ENCODE measurements at places on chromosomes 6 and 20.

- DNase-seq = no peak
Measured at GRCh38 chr6:65402564-65402963, 304.5 kb downstream of the EYS start.

GRCh38 chr6:166045860-166046200 is 121.8 kb downstream of the TBXT start:
- DNase-seq = no peak

GRCh38 chr6:146999766-147000165 is 204.5 kb upstream of the STXBP5 start:
- DNase-seq = no peak

DNA sequence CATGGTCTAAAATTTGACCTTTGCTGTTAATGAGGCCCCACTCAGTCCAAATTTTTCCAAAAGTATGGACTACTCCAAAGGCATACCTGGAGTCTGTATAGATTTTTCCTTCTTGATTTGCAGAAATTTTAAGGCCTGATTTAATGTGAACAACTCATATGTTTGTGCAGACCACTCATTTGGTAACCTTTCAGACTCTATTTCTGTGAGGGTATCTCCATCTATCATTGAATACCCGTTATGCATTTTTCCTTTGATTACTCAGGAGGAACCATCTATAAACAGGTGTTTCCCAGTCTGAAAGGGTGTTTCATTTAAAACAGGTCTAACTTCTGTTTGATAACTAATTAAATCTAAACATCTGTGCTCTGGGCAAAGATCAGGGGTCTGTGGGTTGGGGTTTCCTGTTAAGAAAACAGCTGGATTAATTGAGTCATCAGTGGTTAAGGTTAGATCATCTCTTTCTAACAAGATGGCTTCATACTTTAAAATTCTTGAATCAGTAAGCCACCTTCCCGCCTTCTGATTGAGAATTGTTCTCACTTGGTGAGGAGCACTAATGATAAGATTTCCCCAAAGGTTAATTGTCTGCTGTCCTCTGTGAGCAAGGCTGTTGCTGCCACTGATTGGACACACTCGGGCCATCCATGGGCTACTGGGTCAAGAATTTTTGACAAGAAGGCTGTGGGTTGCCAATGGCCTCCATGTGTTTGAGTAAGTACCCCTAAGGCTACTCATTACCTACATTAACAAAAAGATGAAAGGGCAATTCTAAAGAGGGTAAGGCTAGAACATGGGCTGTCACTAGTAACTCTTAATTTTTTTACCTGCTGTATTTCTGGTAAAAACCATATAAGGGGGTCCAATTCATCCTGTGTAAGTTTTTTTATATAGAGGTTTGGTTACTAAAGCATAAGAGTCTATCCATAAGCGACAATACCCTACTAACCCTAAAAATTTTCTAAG is 24.1 kb downstream of the HLA-B start:
- no peak for DNase-seq

GRCh38 chr6:151535476-151536187 is 41.8 kb downstream of the CCDC170 start:
- no peak for DNase-seq

GRCh38 chr6:24631671-24632070 is 14.3 kb downstream of the KIAA0319 start:
- no peak for DNase-seq

- no peak for DNase-seq
Measured at GRCh38 chr20:41587523-41587922, 30.7 kb downstream of the CHD6 start.

DNA sequence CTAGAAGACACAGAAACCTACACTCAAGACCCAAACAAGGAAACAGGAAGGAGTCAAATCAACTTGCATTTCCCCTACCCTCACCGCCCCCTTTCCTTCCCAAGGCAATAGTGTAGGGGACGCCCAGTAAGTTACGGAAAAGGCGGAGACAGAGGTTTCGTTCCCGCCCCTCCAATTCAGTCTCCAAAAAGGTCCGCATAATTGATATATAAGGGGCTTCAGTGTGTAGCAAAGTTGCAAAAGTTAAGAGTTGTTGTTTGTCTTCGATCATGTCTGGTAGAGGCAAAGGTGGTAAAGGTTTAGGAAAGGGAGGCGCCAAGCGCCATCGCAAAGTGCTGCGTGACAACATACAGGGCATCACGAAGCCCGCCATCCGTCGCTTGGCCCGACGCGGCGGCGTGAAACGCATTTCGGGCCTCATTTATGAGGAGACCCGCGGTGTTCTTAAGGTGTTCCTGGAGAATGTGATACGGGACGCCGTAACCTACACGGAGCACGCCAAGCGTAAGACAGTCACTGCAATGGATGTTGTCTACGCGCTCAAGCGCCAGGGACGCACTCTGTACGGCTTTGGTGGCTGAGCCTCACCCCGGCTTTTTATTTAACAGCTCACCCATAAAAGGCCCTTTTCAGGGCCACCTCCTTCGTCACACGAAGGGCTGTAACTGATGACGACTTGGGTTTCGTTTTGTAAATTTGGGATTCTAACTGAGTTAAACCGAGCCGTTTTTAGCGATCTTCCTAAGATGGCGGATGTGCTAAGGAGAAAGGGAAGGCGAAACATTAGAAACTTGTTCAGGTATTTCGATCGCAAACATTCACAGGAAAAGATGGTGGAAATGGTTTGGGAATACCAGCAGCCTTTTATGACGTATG is 124.6 kb upstream of the BTN3A2 start:
- no peak for DNase-seq

- DNase-seq = no peak
Measured at GRCh38 chr6:1322696-1323219, 10.9 kb downstream of the FOXQ1 start.

GRCh38 chr6:87257565-87257964 is 64.8 kb upstream of the SMIM8 start:
- DNase-seq = no peak

- peak; percentile 89 for DNase-seq
Measured at GRCh38 chr6:3808759-3809514, 40.2 kb upstream of the FAM50B start.

- no peak for DNase-seq
Measured at GRCh38 chr6:47206626-47207025, 103.1 kb downstream of the TNFRSF21 start.

GRCh38 chr6:157221049-157221816 is 102.1 kb downstream of the TMEM242 start:
- DNase-seq = peak; percentile 22

DNA sequence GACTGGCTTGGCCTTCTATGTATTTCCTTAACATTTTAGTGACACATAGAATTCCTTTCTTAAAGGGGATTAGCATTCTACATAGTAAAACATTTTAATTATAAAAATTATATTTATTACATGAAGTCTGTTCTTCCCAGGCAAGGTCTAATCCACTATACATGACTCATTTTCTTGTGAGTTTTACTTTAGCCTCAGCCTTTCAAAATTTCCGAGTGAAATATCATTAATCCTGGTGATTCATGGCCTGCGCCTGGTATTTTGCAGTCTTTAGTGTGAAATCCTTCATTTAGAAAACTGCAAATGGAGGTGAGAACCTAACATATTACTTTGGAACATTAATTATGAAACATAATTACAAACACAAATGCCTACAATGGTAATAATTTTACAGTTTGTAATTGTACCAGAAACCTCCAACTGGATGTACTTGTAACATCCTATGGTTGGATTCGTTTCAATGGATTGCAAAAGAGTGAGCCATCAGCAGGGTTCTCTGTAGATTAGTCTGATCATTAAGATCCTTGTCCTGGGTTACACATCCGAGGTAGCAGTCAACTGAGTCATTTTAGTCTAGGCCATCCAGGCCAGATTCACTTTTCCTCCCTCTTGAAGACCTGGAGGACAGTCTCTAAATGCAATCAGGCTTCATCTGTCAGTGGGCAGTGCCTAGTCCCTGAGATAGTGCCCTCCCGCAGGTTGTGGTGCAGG is 272.0 kb downstream of the PACRG start:
- peak; percentile 81 for DNase-seq

Data from HS-5 (cell line).